ENCODE measurements at places on chromosomes 7 and 10. TPM values are rescaled to one million over a fixed set of nuclear protein-coding genes. Genes with fewer than 3 reads are reported as not detected.

The LSM8 gene
- polyA plus RNA-seq: 27.0 TPM

The CREM gene
- 33.2 TPM for polyA plus RNA-seq

The ANXA8L1 gene
- polyA plus RNA-seq: 0.32 TPM

The AKR1C3 gene
- polyA plus RNA-seq: 0.22 TPM

The NUTM2A gene
- polyA plus RNA-seq: 0.36 TPM

The PON3 gene
- polyA plus RNA-seq: not detected

The CYP3A5 gene
- not detected for polyA plus RNA-seq

The C10orf67 gene
- polyA plus RNA-seq: 0.14 TPM

The TBX20 gene
- 0.15 TPM for polyA plus RNA-seq

The ZNF212 gene
- polyA plus RNA-seq: 5.1 TPM

- no peaks in the 10 kb centered on the region for H3K4me1 ChIP-seq
- H3K27ac ChIP-seq: no peak overlapping the region
- DNase-seq: no peak
These were observed 27.2 kb downstream of the TAS2R41 start for GRCh38 chr7:143504937-143505297.

DNA sequence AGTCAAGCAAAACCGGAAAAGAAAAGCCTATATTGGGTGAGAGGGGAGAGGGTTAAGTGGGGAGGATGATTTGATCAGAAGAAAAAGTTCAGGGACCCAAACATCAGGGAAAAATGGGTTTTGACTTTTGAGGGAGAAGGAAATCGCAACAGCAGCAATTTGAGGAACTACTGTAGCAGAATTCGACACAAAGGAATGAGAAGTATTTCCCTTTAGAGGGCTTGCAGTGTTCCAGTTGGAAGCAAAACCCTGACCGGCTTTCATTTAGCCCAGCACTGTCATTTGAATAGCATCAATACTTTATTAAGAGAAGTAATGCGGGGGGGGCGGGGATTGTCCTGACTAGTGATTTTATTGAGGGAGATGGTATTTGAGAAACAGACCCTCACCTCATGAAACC, 37.2 kb upstream of the GATA3 start:
- H3K27ac ChIP-seq: no peak overlapping the region
- H3K4me1 ChIP-seq: peaks cover 6% of the 10 kb centered on the region

DNA sequence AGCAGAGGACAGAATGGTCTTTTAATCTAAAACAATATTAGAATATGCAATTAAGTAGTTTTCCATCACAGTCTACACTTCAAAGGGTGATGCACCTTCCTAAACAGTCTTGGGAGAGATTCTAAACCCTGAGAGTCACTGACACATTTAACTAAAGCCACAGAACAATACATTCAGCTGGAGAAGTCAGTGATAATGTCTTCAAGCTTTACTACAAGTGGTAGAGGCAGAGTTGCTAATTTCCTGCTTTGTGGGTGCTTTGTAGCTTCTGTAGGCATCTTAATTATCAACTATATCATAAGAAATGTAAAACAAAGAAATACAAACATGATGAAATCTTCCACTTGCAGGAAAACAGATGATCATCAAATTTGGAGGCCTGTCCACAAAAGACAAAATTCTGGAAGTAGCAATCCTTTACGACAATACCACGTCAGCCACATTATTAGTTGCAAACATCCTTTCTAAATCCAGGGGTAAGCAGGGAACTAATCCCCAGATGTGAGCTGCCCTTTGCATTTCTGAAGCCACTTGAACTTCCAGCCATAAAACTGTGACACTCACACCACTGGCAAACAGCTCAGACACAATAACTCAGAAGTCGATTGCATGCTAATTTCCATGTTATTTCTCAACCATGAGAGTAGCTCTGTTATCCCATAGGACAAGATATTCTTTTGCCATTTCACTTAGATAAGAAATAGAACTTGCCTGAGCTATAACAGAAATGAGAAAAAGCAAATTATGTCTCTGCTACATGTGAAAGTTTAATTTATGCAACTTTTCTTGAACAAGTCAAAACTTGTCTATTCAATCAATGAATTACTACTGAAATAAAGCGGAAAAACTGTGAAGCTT, 212.2 kb downstream of the FAM107B start:
- H3K4me3 ChIP-seq: no peak overlapping the region
- no peaks in the 10 kb centered on the region for H3K27me3 ChIP-seq
- H3K4me1 ChIP-seq: peaks cover 20% of the 10 kb centered on the region
- H3K36me3 ChIP-seq: peaks cover 16% of the 10 kb centered on the region
- no peak overlapping the region for H3K27ac ChIP-seq

- H3K4me1 ChIP-seq: peaks cover 8% of the 10 kb centered on the region
- H3K36me3 ChIP-seq: peaks cover 51% of the 10 kb centered on the region
- H3K4me3 ChIP-seq: no peak overlapping the region
- no peak overlapping the region for H3K27ac ChIP-seq
- H3K27me3 ChIP-seq: no peaks in the 10 kb centered on the region
These were observed 27.5 kb downstream of the AP3M1 start for GRCh38 chr10:74123081-74123480.

DNA sequence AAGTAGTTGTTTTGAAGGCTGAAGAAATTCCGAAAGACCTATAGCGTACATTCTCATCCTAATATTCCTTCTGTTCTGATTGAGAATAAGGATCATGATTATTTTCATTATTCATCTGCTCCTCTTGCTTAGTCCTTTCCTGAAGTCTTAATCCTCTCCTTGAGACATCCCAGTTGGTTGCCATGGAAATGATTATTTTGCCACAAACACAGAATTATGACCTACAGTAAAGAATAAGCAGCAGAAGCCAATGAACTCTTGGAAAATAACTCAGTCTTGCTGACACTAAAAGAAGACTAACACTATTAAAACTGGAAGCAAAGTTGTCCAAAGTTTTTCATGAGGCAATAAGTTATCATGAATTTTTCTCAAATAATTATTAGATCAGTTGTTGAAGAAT, 47.8 kb upstream of the JAZF1 start:
- no peaks in the 10 kb centered on the region for H3K4me1 ChIP-seq
- H3K27me3 ChIP-seq: no peaks in the 10 kb centered on the region
- no peak overlapping the region for H3K4me3 ChIP-seq
- DNase-seq: no peak
- H3K36me3 ChIP-seq: no peaks in the 10 kb centered on the region
- no peak overlapping the region for H3K27ac ChIP-seq

DNA sequence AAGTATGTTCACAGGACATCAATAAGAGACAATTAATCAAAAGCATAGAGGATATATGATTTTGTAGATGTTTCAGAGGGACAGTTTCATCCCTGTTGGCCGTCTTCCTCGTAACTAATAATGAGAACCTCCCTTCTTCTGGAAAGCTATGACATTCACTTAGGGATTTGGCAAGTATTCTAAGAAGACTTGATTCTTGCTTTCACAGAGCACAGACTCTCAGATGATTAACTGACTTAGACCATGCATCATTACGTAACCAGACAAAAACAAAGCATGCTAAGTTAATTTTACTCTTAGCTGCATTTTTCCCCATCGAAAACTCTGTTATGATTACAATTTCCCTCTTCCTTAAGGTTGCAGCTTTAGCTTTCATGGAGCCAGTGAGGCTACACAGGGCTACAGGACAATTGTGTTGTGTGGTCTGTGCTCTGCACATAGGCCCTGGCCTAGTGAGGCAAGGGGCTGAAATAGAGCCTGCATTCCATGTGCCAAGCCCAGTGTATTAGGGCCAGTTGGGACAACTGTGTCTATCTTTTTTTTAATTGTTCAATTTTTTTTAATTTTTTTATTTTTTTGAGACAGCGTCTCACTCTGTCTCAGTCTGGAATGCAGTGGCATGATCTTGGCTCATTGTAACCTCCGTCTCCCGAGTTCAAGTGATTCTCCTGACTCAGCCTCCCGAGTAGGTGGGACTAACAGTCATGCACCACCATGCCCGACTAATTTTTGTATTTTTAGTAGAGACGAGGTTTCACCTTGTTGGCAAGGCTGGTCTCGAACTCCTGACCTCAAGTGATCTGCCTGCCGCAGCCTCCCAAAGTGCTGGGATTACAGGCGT, 105.3 kb downstream of the PLXDC2 start:
- no peaks in the 10 kb centered on the region for H3K27me3 ChIP-seq
- H3K4me1 ChIP-seq: peaks cover 13% of the 10 kb centered on the region
- H3K27ac ChIP-seq: peak overlapping the region; percentile 38
- H3K4me3 ChIP-seq: no peak overlapping the region
- H3K36me3 ChIP-seq: no peaks in the 10 kb centered on the region

- no peaks in the 10 kb centered on the region for H3K27me3 ChIP-seq
- peak overlapping the region; percentile 87 for H3K27ac ChIP-seq
- H3K36me3 ChIP-seq: no peaks in the 10 kb centered on the region
- no peak overlapping the region for H3K4me3 ChIP-seq
- peaks cover 9% of the 10 kb centered on the region for H3K4me1 ChIP-seq
These were observed 1.5 kb upstream of the RALA start for GRCh38 chr7:39621784-39622411.

GRCh38 chr7:80885757-80886156, 33.1 kb downstream of the SEMA3C start:
- no peak for DNase-seq
- H3K27me3 ChIP-seq: no peaks in the 10 kb centered on the region
- H3K4me1 ChIP-seq: peaks cover 9% of the 10 kb centered on the region
- H3K36me3 ChIP-seq: peaks cover 2% of the 10 kb centered on the region
- no peak overlapping the region for H3K4me3 ChIP-seq
- no peak overlapping the region for H3K27ac ChIP-seq

DNA sequence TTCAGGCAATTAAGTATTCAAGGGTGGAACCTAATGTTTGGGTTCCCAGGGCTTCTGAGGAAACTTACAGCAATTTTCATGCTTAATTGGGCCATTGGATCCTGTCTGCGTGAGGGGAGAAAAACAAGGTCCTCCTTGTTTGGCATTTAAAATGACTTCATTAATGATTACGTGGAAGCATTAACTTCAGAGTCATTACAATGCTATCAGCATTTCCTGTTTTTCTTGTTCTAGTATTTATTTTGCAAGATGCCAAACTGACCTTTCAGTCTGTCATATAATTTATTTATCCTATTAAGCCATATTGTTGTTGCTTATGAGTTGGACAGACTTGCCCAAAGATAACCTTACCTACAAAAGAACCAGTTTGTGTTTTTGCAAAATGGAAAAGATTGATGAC, 324.1 kb upstream of the LRRN3 start:
- no peaks in the 10 kb centered on the region for H3K36me3 ChIP-seq
- no peaks in the 10 kb centered on the region for H3K4me1 ChIP-seq
- no peak overlapping the region for H3K4me3 ChIP-seq
- H3K27me3 ChIP-seq: no peaks in the 10 kb centered on the region
- DNase-seq: no peak

GRCh38 chr10:72248468-72249151, 25.1 kb upstream of the DDIT4 start:
- no peaks in the 10 kb centered on the region for H3K27me3 ChIP-seq
- no peak for DNase-seq
- peaks cover 20% of the 10 kb centered on the region for H3K4me1 ChIP-seq
- no peak overlapping the region for H3K27ac ChIP-seq

- no peaks in the 10 kb centered on the region for H3K4me1 ChIP-seq
- H3K36me3 ChIP-seq: no peaks in the 10 kb centered on the region
- no peaks in the 10 kb centered on the region for H3K27me3 ChIP-seq
- DNase-seq: no peak
- H3K4me3 ChIP-seq: no peak overlapping the region
- no peak overlapping the region for H3K27ac ChIP-seq
These were observed 99.9 kb upstream of the BAIAP2L1 start for GRCh38 chr7:98500764-98501163.

DNA sequence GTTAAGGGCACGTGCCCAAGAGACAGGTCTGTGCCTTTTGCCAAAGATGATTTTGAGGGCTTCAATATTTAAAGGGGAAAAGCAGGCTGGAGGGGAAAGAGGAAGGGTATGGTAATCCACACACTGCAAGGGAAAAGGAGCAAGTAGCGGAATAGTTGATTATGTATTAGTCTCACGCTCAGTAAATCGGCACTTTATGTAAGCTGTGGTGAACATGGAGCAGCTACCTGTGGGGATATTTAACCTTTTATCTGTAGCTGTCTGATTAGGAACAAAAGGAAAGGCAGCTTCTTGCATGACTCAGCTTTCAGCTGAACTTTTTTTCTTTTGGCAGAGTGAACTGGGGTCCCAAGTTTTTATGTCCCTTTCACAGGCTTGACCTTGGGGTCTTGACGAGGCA, 123.4 kb downstream of the COL13A1 start:
- H3K4me3 ChIP-seq: no peak overlapping the region
- no peak for DNase-seq
- H3K27me3 ChIP-seq: no peaks in the 10 kb centered on the region
- no peak overlapping the region for H3K27ac ChIP-seq
- H3K4me1 ChIP-seq: no peaks in the 10 kb centered on the region
- H3K36me3 ChIP-seq: peaks cover 2% of the 10 kb centered on the region

DNA sequence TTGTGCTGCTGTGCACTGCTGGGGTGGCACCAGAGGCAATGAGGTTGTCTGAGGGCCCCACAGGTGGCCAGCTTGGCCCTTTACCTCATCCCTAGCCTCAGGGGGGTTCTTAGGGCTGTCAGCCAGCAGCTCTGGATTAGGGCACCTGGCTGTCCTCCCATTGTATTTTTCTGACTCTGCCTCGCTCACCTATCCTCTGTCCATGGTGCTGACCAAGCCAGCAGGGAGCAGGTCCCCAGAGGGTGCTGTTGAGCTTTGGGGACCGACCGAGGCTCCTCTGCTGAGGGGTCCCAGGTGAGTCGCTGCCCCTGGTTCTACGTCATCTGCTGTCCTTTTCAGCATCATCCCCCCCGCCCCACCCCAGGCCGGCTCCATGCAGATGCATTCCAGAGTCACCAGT, 32.1 kb upstream of the ZNF735 start:
- no peak for DNase-seq
- H3K27ac ChIP-seq: no peak overlapping the region
- H3K27me3 ChIP-seq: no peaks in the 10 kb centered on the region
- H3K4me3 ChIP-seq: no peak overlapping the region
- H3K4me1 ChIP-seq: no peaks in the 10 kb centered on the region

DNA sequence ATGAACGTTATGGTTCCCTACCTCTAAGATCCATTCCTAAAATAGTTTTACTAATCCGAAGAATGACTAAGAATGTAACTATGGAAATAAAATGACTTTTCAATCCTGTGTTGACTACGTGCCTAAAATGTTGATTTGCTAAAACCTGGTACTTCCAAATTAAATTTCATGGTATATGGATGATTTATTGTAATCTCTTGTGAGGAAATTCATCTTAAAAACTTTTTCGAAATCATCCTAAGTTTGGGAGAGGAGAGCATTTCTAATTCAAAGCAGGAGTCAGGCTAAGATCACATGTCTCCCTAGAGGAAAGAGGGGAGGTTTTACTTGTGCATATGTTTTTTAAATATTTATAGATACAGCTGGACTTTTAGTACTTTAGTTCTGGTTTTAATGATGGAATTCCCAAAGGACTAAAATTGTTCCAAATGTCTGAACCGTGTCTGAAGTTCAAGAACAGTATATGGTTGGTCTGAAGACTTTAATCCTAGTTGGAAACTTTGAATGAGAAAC, 483.9 kb downstream of the AUTS2 start:
- no peaks in the 10 kb centered on the region for H3K4me1 ChIP-seq
- H3K36me3 ChIP-seq: no peaks in the 10 kb centered on the region
- no peak overlapping the region for H3K4me3 ChIP-seq

- DNase-seq: no peak
- no peaks in the 10 kb centered on the region for H3K36me3 ChIP-seq
These were observed 211.1 kb upstream of the GALNT17 start for GRCh38 chr7:70920876-70921275.
